ENCODE measurements at places on chromosomes 5 and 9. TPM values are rescaled to one million over a fixed set of nuclear protein-coding genes. Genes with fewer than 3 reads are reported as not detected.

The RAB3C gene
- total RNA-seq, result not detected

The LMNB1 gene
- total RNA-seq, result 30.6 TPM

The PCDHGC3 gene
- not detected for total RNA-seq

The ZDHHC11 gene
- 10.7 TPM for total RNA-seq

The ASPN gene
- not detected for total RNA-seq

The SPOCK1 gene
- not detected for total RNA-seq

The DBH gene
- total RNA-seq, result 0.39 TPM

The C5orf58 gene
- not detected for total RNA-seq

The FAM81B gene
- total RNA-seq, result not detected

The ZDHHC11B gene
- 5.1 TPM for total RNA-seq

The GBGT1 gene
- total RNA-seq, result 0.84 TPM

The OR13C8 gene
- total RNA-seq, result not detected

The EQTN gene
- total RNA-seq, result not detected

The TLX3 gene
- not detected for total RNA-seq

The FAM153A gene
- 55.1 TPM for total RNA-seq

The SUB1 gene
- 370 TPM for total RNA-seq

The SETD9 gene
- total RNA-seq, result 2.9 TPM

The LARP1 gene
- total RNA-seq, result 70.4 TPM

The SHB gene
- total RNA-seq, result 3.0 TPM

The FBP2 gene
- total RNA-seq, result not detected

The GFI1B gene
- total RNA-seq, result not detected

All from CD8-positive, alpha-beta T cell (primary cell).